ENCODE measurements at places on chromosomes 4 and X. TPM values are rescaled to one million over a fixed set of nuclear protein-coding genes. Genes with fewer than 3 reads are reported as not detected.

Gene TMEM154
- total RNA-seq = 4.5 TPM

Gene NUDT10
- 1.6 TPM for total RNA-seq

Gene SAGE1
- not detected for total RNA-seq

Gene RTL5
- total RNA-seq = under 0.01 TPM

Gene F8A2
- not detected for total RNA-seq

Gene TMEM31
- total RNA-seq = not detected

Gene CPZ
- total RNA-seq = under 0.01 TPM
